Naive thymus-derived CD4-positive, alpha-beta T cell (primary cell): ENCODE measurements at places on chromosomes 2 and 18. TPM values are rescaled to one million over a fixed set of nuclear protein-coding genes. Genes with fewer than 3 reads are reported as not detected.

The TEKT4 gene
- total RNA-seq: not detected

The FHL2 gene
- total RNA-seq: not detected

- no peak for DNase-seq
- no peaks in the 10 kb centered on the region for H3K4me1 ChIP-seq
- H3K27me3 ChIP-seq: no peaks in the 10 kb centered on the region
- H3K36me3 ChIP-seq: no peaks in the 10 kb centered on the region
Observed at GRCh38 chr2:172244419-172245130, 141.9 kb upstream of the DLX2 start.

The ASB18 gene
- total RNA-seq: not detected

- no peaks in the 10 kb centered on the region for H3K27me3 ChIP-seq
- H3K4me1 ChIP-seq: no peaks in the 10 kb centered on the region
- no peaks in the 10 kb centered on the region for H3K36me3 ChIP-seq
- no peak overlapping the region for H3K27ac ChIP-seq
Observed at GRCh38 chr2:45353879-45354278, 257.2 kb downstream of the SRBD1 start.

- H3K27me3 ChIP-seq: no peaks in the 10 kb centered on the region
- no peak for DNase-seq
- H3K27ac ChIP-seq: peak overlapping the region; percentile 89
- peaks cover 15% of the 10 kb centered on the region for H3K4me1 ChIP-seq
Observed at GRCh38 chr2:112540906-112541305, 1.4 kb upstream of the POLR1B start.

GRCh38 chr2:178266445-178266844 lies 72.1 kb downstream of the OSBPL6 start:
- H3K27me3 ChIP-seq: no peaks in the 10 kb centered on the region
- no peak for DNase-seq
- H3K36me3 ChIP-seq: no peaks in the 10 kb centered on the region

The EML6 gene
- 1.5 TPM for total RNA-seq

DNA sequence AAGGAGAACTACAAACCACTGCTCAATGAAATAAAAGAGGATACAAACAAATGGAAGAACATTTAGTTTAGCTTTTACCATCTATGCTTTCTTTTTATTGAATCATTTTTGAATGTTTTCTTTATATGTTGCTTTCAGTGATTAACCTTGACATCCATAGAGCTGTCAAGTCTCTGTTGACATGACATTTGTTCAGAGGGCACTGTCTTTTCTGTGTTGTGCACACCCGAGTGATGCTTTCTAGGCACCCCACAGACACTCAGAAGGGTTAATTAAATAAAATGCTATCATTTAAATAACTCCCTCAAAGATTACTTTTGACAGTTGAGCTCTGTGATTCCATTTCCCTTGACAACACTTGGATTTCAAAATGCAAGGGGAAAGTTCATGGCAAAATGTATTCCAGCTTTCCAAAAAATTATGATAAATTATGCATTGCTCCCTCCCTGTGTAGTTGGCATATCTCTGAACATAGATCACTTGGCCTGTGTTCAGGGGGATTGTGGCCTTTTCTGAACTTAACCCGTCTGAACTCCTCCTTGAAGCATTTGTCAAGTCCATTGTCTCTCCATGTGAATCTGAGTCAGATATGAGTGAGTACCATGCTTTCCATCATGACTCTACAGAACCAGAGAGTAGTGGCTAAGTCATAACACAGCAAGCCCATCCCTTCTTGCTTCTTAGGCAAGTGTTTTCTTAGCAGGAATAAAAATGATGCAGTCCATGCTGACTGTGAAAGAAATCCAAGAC lies 372.6 kb downstream of the RPRM start:
- no peak overlapping the region for H3K27ac ChIP-seq
- no peak for DNase-seq
- H3K4me3 ChIP-seq: no peak overlapping the region

- H3K36me3 ChIP-seq: no peaks in the 10 kb centered on the region
- peaks cover 50% of the 10 kb centered on the region for H3K4me1 ChIP-seq
- peak; percentile 93 for DNase-seq
Observed at GRCh38 chr18:23071285-23071684, 64.0 kb upstream of the CABLES1 start.

The TSPYL6 gene
- not detected in 2 replicates for total RNA-seq

DNA sequence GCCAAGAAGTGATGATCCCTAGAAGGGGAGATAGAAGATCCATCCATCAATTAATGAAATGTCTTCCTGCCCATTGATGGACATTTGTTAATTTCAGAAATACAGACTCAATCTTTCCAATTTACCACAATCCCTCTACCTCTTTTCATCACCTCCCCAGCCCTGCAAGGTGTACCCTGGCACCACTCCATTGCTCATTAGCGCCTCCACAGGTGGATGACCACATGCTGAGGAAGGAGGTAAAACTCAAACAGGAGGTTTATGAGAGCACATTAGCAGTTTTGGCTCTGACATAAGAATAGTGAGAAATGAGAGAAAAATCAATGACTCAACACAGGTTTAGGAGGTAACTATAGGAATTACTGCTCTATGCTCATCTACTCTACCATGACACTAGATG lies 208.0 kb downstream of the C1D start:
- no peak overlapping the region for H3K27ac ChIP-seq
- no peaks in the 10 kb centered on the region for H3K4me1 ChIP-seq
- H3K36me3 ChIP-seq: no peaks in the 10 kb centered on the region

DNA sequence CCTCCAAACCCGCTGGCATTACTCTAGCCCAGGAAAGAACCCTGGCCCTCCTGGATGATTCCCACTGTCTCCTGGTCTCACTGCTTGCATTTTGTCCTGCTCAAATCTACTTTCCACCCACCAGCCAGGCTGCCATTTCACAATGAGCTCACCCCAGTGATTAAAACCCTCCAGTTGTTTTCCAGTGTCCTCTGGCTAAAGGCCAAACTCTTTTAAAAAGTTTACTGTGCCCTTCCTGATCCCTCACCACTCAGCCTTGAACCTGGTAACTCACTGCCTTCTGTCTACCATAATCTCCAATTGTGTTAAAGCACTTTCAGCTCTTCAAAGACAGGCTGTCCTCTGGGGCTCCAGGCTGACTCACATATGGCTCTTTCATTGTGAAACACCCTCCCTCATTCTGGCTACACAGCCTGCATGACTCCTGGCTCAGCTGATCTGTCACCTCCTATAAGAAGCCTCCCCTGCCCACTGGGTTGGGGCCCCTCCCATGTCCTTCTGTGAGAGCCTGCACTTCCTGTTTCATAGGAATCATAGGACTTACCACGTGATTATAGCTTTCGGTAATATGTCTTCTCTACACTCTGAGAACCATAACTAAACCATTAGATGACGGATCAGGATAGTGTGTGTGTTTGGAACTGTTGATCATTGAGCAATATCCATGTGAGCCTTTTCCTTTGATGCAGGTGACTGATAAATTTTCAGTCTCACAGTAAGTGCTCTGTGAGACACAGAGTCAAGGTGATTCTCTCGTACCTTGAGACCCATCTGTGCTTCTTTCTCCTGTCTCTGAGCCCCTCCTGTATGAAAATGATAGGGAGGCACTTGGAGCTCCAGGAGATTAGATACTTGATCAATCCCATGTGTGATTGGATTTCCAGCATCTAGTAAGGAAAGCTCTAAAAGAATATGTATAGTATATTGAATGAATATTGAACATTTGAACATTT lies 590.8 kb upstream of the ID2 start:
- H3K4me3 ChIP-seq: no peak overlapping the region
- DNase-seq: no peak
- no peaks in the 10 kb centered on the region for H3K4me1 ChIP-seq
- no peak overlapping the region for H3K27ac ChIP-seq

DNA sequence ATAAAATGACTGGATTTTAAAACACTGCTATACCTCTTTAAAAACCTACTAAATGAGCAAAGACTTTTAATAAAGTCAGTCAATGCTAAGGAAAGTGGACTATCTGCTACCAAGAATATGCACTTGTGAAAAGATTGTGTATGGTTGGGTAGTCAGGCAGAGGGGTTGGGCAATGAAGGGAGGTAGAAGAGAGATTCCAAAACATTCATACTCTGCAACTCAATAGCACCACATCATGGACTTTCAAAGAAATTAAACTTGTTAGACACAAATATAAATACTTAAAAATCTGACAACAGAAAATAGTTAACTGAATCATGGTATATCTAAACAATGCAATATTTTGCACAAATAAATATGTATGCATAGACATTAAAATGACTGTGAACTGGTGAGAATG lies 139.9 kb upstream of the MAPRE2 start:
- no peaks in the 10 kb centered on the region for H3K4me1 ChIP-seq
- no peaks in the 10 kb centered on the region for H3K36me3 ChIP-seq
- no peak overlapping the region for H3K4me3 ChIP-seq
- H3K27me3 ChIP-seq: no peaks in the 10 kb centered on the region

DNA sequence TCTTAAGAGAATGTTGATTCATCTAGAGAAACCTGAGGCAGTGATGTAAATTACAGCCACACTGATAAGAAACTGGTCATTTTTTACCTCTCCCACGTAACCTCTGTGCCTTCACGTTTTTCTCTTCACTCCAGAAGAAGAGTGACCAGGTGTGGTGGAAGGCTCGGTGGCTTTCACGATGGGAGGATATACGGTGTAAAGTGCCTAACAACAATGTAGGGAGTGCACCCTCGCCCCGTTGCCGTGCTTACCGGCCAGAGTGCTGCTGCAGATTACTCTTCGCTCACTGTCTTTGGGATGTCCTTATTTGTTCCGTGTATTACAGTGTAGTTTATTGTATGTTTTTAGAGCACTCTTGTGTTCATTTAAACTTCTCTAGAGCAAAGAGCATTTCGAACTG lies 46.5 kb downstream of the NCK2 start:
- H3K4me3 ChIP-seq: peak overlapping the region; percentile 38
- H3K4me1 ChIP-seq: peaks cover 88% of the 10 kb centered on the region
- H3K27me3 ChIP-seq: no peaks in the 10 kb centered on the region

DNA sequence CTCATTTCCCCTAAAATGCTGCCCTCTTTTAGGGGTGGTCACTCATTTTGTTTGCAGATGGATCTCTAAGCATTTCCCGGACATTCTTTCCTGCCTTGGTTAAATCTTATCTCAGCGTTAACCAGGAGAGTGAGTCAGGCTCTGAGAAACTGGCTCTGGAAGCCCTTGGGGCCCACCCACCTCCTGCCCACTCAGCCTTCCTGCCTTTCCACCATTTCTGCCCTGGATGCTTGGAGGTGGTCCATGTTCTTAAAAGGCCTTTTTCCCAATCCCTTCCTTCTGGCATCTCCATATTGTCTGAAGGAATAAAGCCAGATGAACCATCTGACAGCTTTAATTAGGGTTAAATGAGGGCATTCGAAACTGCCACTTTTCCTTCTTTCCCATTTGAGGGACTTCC lies 9.5 kb downstream of the HK2 start:
- peak overlapping the region; percentile 17 for H3K27ac ChIP-seq
- no peak for DNase-seq
- H3K4me3 ChIP-seq: peak overlapping the region; percentile 3
- H3K27me3 ChIP-seq: no peaks in the 10 kb centered on the region
- no peaks in the 10 kb centered on the region for H3K36me3 ChIP-seq
- H3K4me1 ChIP-seq: peaks cover 18% of the 10 kb centered on the region

The FER1L5 gene
- total RNA-seq: not detected

GRCh38 chr2:145715601-145716000 lies 1195.7 kb upstream of the ZEB2 start:
- no peaks in the 10 kb centered on the region for H3K36me3 ChIP-seq
- no peak overlapping the region for H3K27ac ChIP-seq
- H3K4me1 ChIP-seq: no peaks in the 10 kb centered on the region
- H3K27me3 ChIP-seq: no peaks in the 10 kb centered on the region

GRCh38 chr18:45688833-45689232 lies 35.1 kb upstream of the SLC14A1 start:
- no peak overlapping the region for H3K27ac ChIP-seq
- peak; percentile 56 for DNase-seq
- peaks cover 58% of the 10 kb centered on the region for H3K4me1 ChIP-seq
- H3K27me3 ChIP-seq: no peaks in the 10 kb centered on the region
- no peaks in the 10 kb centered on the region for H3K36me3 ChIP-seq
- H3K4me3 ChIP-seq: peak overlapping the region; percentile 14

DNA sequence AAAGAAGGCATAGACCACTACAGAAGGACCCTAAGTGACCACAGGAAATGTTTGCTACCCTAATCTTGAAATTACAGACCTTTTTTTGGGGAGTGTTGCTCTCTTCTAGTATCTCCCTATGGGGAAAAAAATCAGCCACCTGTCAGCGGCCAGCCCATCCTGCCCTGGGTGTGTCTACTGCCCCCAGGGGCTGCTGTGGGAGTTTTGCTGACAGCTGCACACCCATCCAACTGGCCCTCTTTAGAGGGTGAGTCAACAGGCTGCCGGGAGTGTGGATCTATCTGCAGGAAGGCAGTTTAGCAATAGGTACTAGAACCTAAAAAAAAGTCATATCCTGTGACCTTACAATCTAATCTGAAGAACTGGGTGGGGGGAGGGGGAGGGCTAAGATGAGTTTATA lies 796 bp upstream of the DYSF start:
- H3K4me3 ChIP-seq: no peak overlapping the region
- peaks cover 7% of the 10 kb centered on the region for H3K4me1 ChIP-seq
- no peaks in the 10 kb centered on the region for H3K27me3 ChIP-seq
- no peak for DNase-seq
- no peaks in the 10 kb centered on the region for H3K36me3 ChIP-seq
- no peak overlapping the region for H3K27ac ChIP-seq

DNA sequence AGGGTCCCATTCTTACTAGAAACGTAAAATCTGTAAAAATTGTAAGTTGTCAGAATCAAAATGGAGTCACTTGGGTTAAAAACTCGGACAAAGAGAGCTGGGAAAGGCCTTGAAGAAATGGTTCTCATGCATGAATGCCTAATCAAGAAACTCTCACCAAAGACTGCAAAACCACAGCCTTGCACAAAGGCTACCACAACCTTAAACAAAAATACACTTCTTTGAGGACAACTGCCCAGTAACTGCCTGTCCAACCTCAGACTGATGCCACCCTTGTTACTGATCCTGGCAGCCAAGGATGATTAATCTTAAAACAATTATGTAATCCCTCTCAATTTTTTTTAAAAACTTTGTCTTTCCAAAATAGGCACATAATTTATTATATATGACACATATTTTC lies 299.3 kb downstream of the CCDC85A start:
- H3K36me3 ChIP-seq: no peaks in the 10 kb centered on the region
- H3K27me3 ChIP-seq: no peaks in the 10 kb centered on the region
- DNase-seq: no peak
- H3K27ac ChIP-seq: no peak overlapping the region

The TTR gene
- not detected for total RNA-seq

- H3K27ac ChIP-seq: no peak overlapping the region
- H3K36me3 ChIP-seq: peaks cover 36% of the 10 kb centered on the region
- no peaks in the 10 kb centered on the region for H3K4me1 ChIP-seq
- H3K27me3 ChIP-seq: no peaks in the 10 kb centered on the region
Observed at GRCh38 chr18:62264984-62265383, 60.1 kb upstream of the TNFRSF11A start.

DNA sequence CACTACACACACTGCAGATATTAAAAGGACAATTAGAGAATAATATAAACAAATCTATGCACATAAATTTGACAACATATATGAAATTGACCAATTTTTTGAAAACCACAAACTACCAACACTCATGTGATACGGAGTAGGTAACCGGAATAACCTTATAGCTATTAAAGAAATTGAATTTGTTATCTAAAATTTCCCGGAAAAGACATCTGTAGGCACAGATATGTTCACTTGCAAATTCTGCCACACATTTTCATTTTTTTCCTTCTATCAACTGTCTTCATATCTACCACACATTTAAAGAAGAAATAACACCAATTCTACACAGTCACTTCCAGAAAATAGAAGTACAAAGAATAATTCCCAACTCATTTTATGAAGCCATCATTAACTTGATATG lies 22.4 kb downstream of the NLRC4 start:
- no peak overlapping the region for H3K27ac ChIP-seq
- no peak overlapping the region for H3K4me3 ChIP-seq
- DNase-seq: no peak
- no peaks in the 10 kb centered on the region for H3K4me1 ChIP-seq
- H3K36me3 ChIP-seq: no peaks in the 10 kb centered on the region
